ENCODE measurements at places on chromosomes 2 and 18.

- H3K4me1 ChIP-seq = peaks cover 14% of the 10 kb centered on the region
- DNase-seq = peak; percentile 15
- H3K4me3 ChIP-seq = peak overlapping the region; percentile 34
- H3K27me3 ChIP-seq = peaks cover 23% of the 10 kb centered on the region
- H3K36me3 ChIP-seq = no peaks in the 10 kb centered on the region
- H3K27ac ChIP-seq = no peak overlapping the region
Observed at GRCh38 chr2:70767079-70767698, 811 bp downstream of the ADD2 start.

GRCh38 chr18:46452820-46453219 is 204.2 kb downstream of the LOXHD1 start:
- no peak for DNase-seq
- no peak overlapping the region for H3K4me3 ChIP-seq
- H3K27ac ChIP-seq = no peak overlapping the region
- peaks cover 9% of the 10 kb centered on the region for H3K4me1 ChIP-seq
- no peaks in the 10 kb centered on the region for H3K27me3 ChIP-seq

DNA sequence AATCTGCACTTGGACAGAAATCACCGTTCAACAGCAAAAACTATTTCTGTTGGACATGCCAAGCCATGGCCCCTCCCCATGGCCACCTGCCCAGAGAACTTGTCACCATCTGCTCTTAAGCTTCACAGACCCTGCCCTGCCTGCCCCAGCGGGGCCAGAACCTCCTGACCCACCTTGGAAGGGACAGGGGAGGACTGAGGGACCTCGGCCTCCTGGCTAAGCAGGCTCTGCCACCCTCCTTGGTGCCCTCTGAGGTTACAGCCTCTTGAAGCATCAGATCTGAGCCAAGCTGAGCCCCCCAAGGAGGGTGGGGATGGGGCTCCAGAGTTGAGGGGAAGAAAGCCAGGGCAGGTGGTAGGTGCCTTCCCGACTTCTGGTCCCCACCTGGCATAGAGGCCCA is 6.5 kb downstream of the TEX261 start:
- H3K36me3 ChIP-seq = peaks cover 40% of the 10 kb centered on the region
- H3K4me3 ChIP-seq = no peak overlapping the region
- peaks cover 21% of the 10 kb centered on the region for H3K4me1 ChIP-seq
- H3K27ac ChIP-seq = no peak overlapping the region
- DNase-seq = peak; percentile 12

DNA sequence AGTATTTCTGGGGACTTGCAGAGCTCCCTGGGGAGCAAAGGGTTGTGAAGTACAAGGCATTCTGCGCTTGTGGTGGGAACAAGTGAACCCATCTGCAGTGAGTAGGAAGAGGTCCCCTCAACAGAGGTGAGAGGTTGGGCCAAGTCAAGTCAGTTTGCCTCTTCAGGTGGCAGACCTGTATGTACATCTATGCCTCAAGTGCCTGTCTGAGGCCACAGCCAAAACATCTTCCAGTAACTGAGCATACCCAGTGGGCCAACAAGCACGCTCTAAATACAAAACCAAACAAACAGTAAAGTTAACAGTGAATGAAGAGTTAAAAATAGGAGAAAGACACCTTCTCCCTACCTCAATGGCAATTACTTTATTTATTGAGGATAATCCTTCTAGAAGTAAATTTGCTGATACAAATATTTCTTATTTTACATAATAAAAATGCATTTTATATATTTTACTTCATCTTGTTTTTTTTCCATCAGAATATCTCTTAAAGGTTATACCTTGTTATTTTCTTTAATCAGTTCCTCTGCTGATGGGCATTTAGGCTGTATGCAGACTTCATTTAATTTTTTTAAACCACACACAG is 2.5 kb downstream of the GYPC start:
- no peaks in the 10 kb centered on the region for H3K27me3 ChIP-seq
- H3K27ac ChIP-seq = peak overlapping the region; percentile 93
- peak overlapping the region; percentile 81 for H3K4me3 ChIP-seq
- DNase-seq = no peak
- peaks cover 3% of the 10 kb centered on the region for H3K36me3 ChIP-seq
- H3K4me1 ChIP-seq = peaks cover 74% of the 10 kb centered on the region

DNA sequence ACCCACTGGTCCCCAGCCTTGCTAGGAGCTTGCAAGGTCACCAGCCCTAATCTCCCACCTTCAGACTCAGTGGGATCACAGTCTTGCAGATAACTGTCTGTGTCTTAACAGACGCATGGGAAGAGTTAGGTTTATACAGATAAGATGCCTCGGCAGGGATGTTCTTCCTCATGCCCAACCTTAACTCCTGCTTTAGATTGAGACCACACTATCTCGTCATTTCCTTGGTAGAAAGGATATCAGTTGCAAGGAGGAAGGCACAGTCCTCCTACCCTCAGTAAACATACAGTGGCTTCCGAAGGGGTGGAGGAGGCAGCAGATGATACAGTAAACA is 7.2 kb downstream of the NT5DC4 start:
- DNase-seq = no peak
- no peak overlapping the region for H3K27ac ChIP-seq
- no peaks in the 10 kb centered on the region for H3K36me3 ChIP-seq
- H3K27me3 ChIP-seq = no peaks in the 10 kb centered on the region

DNA sequence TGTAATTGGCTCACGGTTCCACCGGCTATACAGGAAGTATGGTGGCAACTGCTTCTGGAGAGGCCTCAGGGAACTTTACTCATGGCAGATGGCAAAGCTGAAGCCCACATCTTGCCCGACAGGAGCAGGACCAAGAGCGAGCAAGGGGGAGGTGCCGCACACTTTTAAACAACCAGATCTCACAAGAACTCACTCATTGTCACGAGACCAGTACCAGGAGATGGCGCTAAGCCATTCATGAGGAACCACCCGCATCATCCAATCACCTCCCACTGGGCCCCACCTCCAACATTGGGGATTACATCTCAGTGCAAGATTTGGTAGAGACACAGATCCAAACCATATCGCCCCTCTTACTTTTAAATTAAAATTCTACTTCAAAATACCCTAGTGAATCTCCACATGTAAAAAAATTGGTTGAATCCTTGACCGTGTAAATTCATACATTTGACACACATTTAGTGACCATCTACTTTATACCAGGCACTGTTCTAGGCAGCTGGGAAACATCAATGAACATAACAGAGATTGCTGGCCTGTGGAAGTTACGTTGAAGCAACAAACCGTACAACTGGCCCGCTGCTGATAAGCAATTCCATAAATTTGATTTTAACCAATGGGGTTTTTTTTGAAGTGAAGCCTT is 87.6 kb downstream of the ALPK2 start:
- H3K36me3 ChIP-seq = no peaks in the 10 kb centered on the region
- DNase-seq = peak; percentile 63
- peaks cover 24% of the 10 kb centered on the region for H3K4me1 ChIP-seq
- H3K27me3 ChIP-seq = no peaks in the 10 kb centered on the region
- H3K27ac ChIP-seq = no peak overlapping the region

GRCh38 chr2:203892207-203892606 is 24.6 kb downstream of the CTLA4 start:
- no peak overlapping the region for H3K27ac ChIP-seq
- no peaks in the 10 kb centered on the region for H3K36me3 ChIP-seq
- H3K4me3 ChIP-seq = no peak overlapping the region
- no peaks in the 10 kb centered on the region for H3K27me3 ChIP-seq

GRCh38 chr2:174846941-174847938 is 83.0 kb upstream of the CHRNA1 start:
- peak; percentile 30 for DNase-seq
- H3K27ac ChIP-seq = no peak overlapping the region
- no peaks in the 10 kb centered on the region for H3K4me1 ChIP-seq

GRCh38 chr2:79702905-79703304 is 190.1 kb downstream of the CTNNA2 start:
- no peak overlapping the region for H3K27ac ChIP-seq
- no peaks in the 10 kb centered on the region for H3K27me3 ChIP-seq
- no peak overlapping the region for H3K4me3 ChIP-seq
- DNase-seq = no peak
- H3K36me3 ChIP-seq = no peaks in the 10 kb centered on the region

DNA sequence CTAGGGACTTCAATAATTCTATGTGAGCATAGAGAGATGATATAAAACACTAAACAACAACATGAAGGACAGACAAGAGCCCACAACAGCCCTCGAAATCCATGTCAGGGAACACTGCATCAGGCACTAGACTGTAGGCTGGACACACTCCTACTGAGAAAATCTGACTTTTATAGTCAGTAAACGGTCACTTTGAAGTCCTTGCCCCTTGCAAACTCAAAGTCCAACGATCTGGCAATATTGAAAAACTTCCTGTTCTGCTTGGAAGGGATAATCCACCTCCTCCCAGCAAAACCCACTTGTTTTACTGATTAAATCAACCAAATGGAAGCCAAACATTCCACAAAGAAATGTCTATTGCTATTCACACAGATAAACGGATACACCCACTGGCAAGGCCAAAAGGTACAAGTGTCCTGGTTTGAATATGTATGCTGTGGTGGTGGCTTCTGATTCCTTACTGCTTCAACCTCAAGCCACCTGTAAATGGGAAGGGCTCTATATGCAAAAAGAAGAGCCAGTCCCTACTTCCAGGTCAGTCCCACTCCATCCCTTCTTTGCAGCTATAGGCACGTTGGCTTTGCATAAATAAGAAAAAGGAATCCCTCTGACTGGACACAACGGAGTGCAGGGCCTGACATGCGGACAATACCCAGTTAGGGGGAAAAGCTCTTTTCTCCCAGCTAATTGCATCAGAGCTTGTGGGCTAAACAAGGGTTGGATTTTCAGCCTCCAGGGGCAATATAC is 56.6 kb downstream of the STK39 start:
- H3K4me3 ChIP-seq = no peak overlapping the region
- no peaks in the 10 kb centered on the region for H3K27me3 ChIP-seq
- H3K36me3 ChIP-seq = no peaks in the 10 kb centered on the region
- H3K27ac ChIP-seq = no peak overlapping the region
- DNase-seq = no peak

DNA sequence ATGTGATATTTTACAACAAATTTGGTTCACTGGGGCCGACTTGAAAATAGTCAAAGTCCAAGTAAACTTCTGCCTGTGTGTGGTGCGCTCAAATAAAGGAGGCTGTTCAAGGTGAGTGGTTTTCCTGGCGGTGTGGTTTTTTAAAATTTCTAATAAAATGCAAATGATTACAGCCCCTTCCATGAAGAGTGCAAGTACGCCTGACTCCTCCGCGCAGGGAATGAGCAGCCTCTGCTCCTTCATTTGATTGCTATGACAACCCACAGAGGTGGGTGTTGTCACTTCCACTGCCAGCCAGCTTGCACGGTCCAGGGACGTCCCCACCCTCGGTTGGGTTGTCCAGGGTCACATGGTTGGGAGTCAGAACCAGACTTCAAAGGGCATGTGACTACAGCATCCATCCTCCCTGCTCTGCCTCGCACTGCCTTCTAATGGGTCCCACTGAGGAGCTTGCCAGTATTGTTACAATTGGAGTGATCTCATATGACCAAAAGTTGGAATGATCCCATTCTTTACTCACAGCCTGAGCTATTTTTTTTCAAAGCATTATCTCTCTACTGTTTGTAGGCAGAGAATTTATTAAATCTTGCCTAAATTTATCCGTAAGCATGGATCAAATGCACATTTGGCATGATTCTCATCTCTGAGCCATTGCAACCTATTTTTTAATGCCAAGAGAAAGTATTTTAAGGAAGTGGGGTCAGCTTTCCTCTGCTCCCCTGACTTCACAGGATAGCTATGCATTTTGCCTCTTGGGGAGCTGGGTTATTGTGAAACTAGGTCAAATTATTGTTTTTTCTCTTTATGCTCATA is 121.3 kb downstream of the AGAP1 start:
- no peaks in the 10 kb centered on the region for H3K36me3 ChIP-seq
- no peak overlapping the region for H3K27ac ChIP-seq
- H3K4me3 ChIP-seq = no peak overlapping the region

GRCh38 chr2:180962727-180963314 is 17.6 kb upstream of the UBE2E3 start:
- H3K27ac ChIP-seq = no peak overlapping the region
- H3K36me3 ChIP-seq = no peaks in the 10 kb centered on the region
- H3K27me3 ChIP-seq = peaks cover 6% of the 10 kb centered on the region
- no peak for DNase-seq
- H3K4me3 ChIP-seq = no peak overlapping the region

- H3K4me1 ChIP-seq = peaks cover 15% of the 10 kb centered on the region
- H3K27ac ChIP-seq = peak within 1 kb of the TSS; percentile 43
- DNase-seq = peak; percentile 79
- H3K36me3 ChIP-seq = no peaks in the 10 kb centered on the region
Observed at GRCh38 chr2:168455645-168456520, at the start of gene CERS6. Gene CERS6 (plus strand): TSS chr2:168456272. CDS start chr2:168456449, 177 bp downstream.

- no peaks in the 10 kb centered on the region for H3K27me3 ChIP-seq
- no peaks in the 10 kb centered on the region for H3K4me1 ChIP-seq
- H3K36me3 ChIP-seq = no peaks in the 10 kb centered on the region
- no peak overlapping the region for H3K4me3 ChIP-seq
- H3K27ac ChIP-seq = no peak overlapping the region
Observed at GRCh38 chr18:11669948-11670275, 19.2 kb upstream of the GNAL start.

DNA sequence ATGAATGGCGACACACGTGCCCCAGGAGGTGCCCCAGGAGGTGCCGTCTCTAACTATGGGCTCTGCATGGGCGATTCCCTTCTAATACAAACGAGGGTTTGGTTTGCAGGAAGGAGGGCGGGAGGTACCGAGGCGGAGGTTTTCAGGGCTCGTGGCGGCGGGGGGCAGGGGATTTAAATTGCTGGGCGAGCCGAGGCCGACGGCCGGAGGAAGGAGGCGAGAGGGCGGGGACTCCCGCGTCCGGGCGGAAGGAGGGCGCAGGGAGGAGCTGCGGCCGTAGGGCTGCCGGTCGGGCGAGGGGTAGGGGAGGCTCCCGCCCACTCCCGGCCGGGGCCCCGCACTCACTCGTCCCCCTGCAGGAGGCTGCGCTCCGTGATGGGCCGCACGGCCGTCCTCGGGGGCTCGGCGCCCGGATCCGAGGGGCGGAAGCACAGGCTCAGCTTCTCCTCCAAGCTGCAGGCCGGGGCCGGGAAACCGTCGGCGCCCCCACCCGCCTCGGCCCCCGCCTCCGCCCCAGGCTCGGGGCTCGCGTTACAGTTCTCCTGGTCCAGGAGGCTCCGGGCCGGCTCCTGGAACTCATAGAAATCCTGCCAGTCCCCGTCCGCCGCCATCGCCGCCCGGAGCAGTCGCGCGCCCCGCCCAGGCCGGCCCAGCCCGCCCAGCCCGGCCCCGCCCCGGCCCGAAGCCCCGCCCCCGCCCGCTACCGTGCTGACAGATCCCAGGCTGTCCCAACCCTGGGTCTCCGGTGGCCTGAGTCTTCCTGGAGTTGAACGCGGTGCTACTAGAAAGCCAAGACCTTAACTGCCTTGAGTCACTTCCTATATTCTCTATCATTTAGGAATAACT is at the start of gene FEZ2:
Gene FEZ2 (minus strand): TSS at position 637 of the 846 bp plus-strand sequence. CDS start 26 bp downstream, at position 611.
- DNase-seq = peak; percentile 62
- H3K4me3 ChIP-seq = peak within 1 kb of the TSS; percentile 54
- no peak within 1 kb of the TSS for H3K27ac ChIP-seq
- H3K36me3 ChIP-seq = no peaks in the 10 kb centered on the region

GRCh38 chr18:41974796-41975201 is 19.8 kb downstream of the PIK3C3 start:
- peaks cover 4% of the 10 kb centered on the region for H3K4me1 ChIP-seq
- H3K36me3 ChIP-seq = peaks cover 16% of the 10 kb centered on the region
- H3K4me3 ChIP-seq = no peak overlapping the region
- DNase-seq = no peak
- H3K27me3 ChIP-seq = no peaks in the 10 kb centered on the region
